Activated CD4-positive, alpha-beta T cell treated with anti-CD3 and anti-CD28 coated beads, Interleukin-2, Interleukin-6, amounts not matched to agents 100 ng/mL and 50 ng/mL, durations not matched to agents 16 hours and 8 hours (primary cell): ENCODE measurements at places on chromosomes 12 and 14.

DNA sequence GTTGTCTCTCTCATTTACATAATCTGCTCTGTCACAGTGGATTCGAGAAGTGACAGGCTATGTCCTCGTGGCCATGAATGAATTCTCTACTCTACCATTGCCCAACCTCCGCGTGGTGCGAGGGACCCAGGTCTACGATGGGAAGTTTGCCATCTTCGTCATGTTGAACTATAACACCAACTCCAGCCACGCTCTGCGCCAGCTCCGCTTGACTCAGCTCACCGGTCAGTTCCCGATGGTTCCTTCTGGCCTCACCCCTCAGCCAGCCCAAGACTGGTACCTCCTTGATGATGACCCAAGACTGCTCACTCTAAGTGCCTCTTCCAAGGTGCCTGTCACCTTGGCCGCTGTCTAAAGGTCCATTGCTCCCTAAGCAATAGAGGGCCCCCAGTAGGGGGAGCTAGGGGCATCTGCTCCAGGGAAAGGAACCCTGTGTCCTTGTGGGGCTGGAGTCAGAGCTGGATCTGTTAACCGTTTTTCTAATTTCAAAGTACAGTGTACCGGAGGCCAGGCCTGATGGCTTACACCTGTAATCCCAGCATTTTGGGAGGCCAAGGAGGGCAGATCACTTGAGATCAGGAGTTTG is 5.1 kb downstream of the ERBB3 start:
- DNase-seq, result peak; percentile 59

DNA sequence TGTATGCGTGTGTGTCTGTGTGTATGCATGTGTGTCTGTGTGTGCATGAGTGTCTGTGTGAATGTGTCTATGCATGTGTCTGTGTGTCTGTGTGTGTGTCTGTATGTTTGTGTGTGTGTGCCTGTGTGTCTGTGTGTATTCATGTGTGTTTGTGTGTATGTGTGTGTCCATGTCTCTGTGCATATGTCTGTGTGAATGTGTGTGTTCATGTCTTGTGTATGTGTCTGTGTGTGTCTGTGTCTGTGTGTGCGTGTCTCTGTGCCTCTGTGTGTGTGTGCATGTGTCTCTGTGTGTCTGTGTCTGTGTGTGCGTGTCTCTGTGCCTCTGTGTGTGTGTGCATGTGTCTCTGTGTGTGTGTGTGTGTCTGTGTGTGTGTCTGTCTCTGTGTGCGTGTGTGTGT is 82.4 kb downstream of the NINJ2 start:
- no peak for DNase-seq

GRCh38 chr12:90954921-90955320 is at the start of gene CCER1:
TSS of gene CCER1 (minus strand) at chr12:90955176. CDS start at chr12:90954742, 434 bp downstream.
- no peak for DNase-seq

- DNase-seq, result no peak
Observed at GRCh38 chr14:97866195-97866594, 1069.0 kb downstream of the VRK1 start.

GRCh38 chr12:93780101-93780641 is 103.0 kb downstream of the CRADD start:
- no peak for DNase-seq

GRCh38 chr12:111443586-111443985 is 37.9 kb downstream of the SH2B3 start:
- DNase-seq, result peak; percentile 44

DNA sequence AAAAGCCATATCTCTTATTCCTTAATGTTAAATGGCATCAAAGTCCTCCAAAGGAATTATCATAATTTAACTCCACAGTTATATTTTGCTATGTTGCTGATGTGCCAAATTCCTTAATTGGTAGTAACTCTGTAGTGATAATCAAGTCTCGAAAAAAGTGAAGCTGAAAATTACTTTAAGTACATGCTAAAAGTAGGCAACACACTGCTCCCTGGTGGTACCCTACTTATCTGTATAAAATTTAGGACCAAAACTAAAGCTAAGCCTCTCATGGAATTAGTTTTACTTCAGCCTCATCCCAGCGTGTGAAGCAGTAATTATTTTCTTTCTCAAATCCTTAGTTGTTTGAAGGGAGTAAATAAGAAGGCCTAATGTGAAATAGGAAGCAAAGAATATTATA is 132.8 kb downstream of the TTLL5 start:
- no peak for DNase-seq
